Tibial nerve (tissue), 4 donors: ENCODE measurements at places on chromosomes 5 and 9. TPM values are rescaled to one million over a fixed set of nuclear protein-coding genes. Genes with fewer than 3 reads are reported as not detected.
A peak's percentile ranks its signal among the peaks of the same experiment; 100 is the strongest.

- no peak for DNase-seq
Measured at GRCh38 chr9:137294091-137294680, 7.9 kb downstream of the NRARP start.

GRCh38 chr9:120708526-120709224 is 5.6 kb downstream of the MEGF9 start:
- no peak for DNase-seq

- DNase-seq: no peak
Measured at GRCh38 chr9:14584571-14584970, 108.7 kb downstream of the ZDHHC21 start.

- DNase-seq: no peak
Measured at GRCh38 chr9:88969646-88970373, 21.5 kb upstream of the S1PR3 start.

DNA sequence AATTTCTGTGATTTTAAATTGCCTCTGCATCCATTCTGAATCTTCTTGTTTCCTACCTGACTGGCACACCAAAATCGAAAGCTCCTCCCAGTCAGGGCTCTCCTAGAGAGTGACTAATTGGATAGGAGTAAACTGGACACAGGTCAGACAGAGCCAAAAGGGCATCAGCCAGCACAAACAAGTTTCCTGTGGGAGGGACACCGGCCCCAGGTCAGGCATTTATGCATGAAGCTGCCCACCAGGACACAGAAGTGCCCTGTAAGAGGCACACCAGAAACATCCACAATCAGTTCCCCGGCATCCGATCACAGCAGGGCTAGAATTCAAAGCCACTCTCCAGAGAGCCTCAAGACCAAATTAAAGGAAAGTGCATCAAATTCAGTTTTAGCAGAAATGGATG is 78.4 kb downstream of the SFXN1 start:
- DNase-seq: no peak

DNA sequence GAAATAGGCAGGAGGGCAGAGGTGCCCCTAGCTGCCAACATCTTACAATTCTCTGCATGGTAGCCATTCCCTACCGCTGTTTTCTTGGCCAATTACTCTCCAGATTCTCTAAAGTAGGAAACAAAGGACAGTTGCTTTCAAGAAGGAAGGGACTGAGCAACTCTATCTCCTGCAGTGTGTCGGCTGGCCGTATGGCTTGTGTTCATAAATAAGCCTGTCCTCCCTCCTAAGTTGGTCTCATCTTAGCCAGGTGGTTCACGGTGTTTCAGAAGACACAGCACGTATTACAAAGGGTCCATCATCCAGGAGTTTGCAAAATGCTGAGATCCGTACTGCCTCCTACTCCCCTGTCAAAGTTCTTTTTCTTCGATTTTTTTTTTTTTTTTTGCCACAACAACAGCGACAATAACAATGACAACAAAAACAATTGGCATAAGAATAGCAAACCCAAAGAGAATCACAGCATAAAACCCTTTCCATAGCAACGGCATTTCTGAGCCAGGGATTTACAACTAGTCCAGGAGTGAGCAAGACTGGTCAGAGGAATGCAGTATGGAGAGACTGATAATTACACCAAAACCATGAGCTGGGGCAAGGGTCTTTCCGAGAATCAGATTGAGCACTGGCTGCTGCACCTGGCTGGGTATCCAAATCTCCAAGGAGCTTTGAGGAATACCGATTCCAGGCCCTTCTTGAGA is 212.8 kb downstream of the SLIT3 start:
- no peak for DNase-seq

GRCh38 chr5:170338933-170339779 is 41.6 kb upstream of the LCP2 start:
- no peak for DNase-seq

DNA sequence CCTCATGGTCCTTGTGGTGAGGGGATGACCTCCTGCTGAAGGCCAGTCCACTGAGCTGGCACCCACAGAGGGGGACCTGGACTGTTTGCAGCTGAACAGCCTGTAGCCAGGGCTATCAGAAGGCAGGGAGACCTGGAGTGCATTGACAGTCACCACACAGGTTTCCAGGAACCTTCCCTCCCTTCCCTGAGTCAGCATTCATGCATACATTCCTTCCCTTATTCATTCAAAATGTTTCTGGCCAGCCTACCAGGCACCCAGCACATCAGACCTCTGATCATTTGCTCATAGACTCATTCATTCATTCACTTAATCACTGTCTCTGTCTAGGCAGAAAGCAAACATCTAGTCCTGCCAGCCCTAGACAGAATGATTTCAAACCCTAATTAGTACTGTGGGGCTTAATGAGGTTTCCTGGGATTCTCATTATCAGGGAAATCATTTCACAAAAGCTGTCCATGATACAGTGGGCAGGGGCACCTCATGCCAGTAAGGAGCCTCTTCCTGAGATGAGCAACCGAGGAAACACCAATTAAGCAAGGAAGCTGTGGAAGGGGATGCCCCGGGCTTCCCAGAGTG is 110.1 kb upstream of the PPP1R26 start:
- no peak for DNase-seq

GRCh38 chr9:121782514-121783110 is 131.2 kb downstream of the DAB2IP start:
- no peak for DNase-seq

DNA sequence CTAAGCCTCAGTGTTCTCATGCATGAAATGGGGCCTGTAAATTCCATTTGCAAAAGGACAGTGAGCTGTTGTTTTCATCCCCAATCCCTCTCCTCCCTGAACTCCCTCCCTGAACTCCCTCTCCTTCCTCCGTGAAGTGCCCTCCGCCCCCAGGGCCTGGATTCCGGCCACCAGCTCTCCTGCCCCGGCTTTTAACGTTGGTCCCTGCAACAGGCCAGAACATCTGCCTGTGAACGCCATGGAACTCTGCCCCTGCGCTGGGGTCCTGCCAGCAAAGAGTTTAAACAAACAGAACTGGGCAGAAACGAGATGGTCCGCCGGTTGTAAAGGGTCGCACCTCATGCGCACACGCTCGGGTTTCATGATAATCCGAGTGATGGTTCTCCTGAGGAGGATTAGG is 62.4 kb downstream of the SMIM23 start:
- no peak for DNase-seq

DNA sequence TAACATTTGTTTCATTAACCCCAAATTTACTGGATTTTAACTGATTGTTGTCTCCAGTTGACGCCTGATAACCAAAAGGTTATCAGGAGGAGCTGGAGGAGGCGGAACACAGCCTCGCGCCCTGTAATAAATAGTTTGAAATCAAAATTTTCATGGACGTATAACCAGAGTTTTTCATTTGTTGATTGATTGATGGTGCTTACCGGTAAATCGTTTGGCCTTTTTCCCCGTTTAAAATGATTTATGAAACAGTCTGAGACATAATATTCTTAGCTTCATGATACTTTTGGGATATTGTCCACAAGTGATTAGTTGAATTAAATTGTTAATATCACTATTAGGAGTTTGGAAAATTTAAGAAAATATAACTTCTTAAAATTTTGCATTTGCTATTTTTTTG is 1.7 kb downstream of the FOCAD start:
- DNase-seq: no peak

- no peak for DNase-seq
Measured at GRCh38 chr9:2319421-2319820, 302.2 kb upstream of the VLDLR start.

DNA sequence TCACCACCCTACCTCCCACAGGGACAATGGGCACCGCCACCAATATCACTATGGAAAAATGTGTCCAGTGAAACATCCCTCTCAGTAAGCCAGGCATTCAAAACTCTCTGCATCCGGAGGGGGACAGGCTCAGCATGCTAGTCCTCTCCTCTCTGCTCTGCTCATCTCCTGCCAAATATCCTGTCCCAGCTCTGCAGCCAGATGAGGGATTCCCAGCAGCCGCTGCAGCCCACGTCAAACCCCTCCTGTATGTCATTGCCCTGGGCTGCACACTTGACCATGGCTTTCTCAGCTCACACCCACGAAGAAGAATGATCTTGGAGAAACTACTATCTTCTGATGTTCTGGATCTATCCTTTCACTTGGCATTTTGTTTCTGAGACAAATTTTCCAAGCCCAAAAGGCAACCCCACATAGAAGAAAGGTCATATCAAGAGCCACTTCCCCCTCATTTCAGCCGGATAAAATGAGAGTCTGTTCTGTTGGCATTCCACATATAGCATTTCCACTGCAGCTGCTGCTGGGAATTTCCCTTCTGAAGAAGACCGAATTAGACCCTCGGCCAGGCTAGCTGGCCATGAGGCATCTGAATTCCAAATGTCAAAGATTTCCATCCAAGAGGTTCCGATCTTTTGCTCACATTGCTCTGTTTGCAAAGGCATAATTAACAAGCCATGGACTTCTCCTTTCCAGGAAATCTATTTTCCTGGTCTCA is 338.0 kb downstream of the ACTL7B start:
- DNase-seq: no peak

GRCh38 chr5:38380537-38380936 is 122.2 kb downstream of the EGFLAM start:
- DNase-seq: no peak

DNA sequence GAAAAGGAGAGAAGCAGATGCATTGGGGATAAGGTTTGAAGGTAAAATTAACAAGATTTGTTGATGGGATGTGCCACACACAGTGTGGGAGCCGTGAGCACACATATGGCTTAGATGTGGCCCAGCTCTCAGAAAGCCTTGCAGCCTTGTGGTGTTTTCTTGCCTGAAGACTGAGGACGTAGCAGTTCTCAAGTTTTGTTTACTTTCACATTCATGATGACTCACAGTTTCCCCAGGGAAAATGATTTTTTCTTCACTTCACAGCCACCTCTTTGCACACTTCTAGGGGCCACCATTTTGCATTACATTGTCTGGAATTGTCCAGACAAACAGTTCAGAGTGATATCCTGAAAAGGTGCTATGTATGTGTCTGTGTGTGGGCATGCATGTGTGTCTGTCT is 126.2 kb downstream of the BASP1 start:
- no peak for DNase-seq

DNA sequence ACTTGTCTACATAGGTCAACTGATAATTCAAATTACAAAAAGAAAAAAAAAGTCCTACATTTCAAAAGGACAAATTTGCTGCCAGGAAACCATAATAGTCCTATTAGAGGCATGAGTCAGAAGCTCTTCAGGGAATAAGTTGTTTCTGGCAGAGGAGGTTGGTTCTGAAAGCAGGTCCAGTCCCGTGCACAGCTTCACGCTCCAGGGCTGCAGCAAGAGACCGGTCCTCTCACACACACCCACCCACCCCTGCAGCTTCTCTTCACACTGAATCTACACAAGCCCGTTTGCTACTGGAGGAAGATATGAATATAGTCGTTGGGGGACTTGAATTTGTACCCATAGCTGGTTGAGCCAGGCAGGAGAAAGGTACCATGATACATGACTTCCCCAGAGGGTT is 36.9 kb upstream of the SLC1A3 start:
- peak; percentile 40 for DNase-seq

GRCh38 chr5:180235846-180236245 is 26.8 kb upstream of the RASGEF1C start:
- DNase-seq: no peak

DNA sequence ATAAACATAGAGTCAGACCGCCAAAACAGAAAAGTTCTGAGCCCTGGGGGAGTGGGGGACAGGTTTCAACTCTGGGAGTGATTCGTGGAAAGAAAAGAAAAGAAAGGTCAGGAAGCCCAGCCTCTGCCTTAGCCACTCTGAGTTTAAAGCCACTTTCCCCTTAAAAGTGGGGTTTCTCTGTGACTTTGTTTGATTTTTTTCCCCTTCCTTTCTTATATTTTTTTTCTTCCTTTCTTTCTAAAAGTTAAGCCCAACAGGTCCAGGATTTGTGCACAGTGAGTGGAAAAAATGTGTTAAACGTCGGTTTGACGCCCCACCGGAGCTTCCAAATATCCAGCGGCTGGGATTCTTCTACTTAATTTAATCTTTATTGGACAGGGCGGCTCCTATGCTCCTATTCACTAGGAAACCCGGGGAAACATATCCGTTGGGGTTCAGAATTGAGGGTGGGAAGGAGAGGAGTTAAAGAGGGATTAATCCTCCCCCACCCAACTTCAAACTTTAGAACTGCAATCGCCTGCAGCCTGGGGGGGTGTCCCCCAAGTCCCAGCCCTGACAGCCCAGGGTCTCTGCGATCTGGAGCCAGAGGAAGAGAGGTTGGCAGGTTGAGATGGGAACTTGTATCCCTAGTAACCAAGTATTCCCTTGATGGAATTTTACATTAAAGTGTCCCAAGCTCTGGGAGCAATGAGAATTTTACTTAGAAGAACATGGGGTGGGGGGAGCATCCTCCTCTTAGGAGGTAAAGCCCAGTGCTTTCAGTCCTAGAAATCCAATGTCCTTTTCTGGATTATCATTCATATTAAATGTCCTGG is 6.3 kb downstream of the NR2F1-AS1 start:
- DNase-seq: no peak

GRCh38 chr5:152264645-152265254 is 140.3 kb downstream of the NMUR2 start:
- no peak for DNase-seq

DNA sequence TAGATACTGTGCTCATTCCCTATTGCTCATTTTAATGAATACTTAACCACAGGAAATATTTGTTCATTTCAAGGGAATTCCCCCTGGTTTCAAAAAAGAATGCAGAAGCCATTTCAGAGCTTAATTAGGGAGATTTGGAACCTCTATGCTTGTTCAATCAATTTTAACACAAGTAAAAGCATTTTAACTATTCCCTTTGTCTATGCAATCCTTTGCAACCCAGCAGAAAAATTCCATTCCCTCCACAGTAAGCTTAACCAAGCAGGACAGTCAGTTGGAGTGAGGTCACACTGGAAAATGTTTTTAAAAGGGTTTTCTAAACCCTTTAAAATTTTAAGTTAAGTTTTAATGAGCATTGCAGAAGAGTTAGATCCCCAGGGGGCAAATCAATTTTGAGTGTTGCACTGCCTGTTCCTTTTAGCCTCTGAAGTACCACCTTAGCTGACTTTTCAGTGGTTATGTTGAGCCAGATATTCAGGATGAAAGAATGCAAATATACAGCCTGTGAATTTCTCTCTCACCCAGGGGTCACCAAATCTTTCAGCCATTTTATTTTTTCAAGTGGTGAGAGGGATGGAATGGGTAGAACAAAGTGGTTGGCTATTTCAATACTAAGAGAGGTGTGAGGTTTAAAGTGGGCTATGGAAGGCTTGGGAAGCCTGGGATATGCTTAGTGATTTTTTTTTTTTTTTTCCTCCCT is 356.2 kb upstream of the NUDT12 start:
- no peak for DNase-seq

GRCh38 chr5:55557123-55557522 is 22.4 kb upstream of the PLPP1 start:
- DNase-seq: no peak

ZNF622 gene
- 24.7 TPM for total RNA-seq

SEMA4D gene
- 27.3 TPM for total RNA-seq

SARDH gene
- 16.4 TPM for total RNA-seq

SPDL1 gene
- total RNA-seq: 10.7 TPM

CXCL14 gene
- total RNA-seq: 135 TPM

PCDHB5 gene
- total RNA-seq: 12.0 TPM

RALGDS gene
- 48.0 TPM for total RNA-seq

RETREG1 gene
- total RNA-seq: 57.5 TPM

ACER2 gene
- 10.4 TPM for total RNA-seq

ADAMTS16 gene
- 2.4 TPM for total RNA-seq

SLC36A2 gene
- total RNA-seq: 7.5 TPM

TTC23L gene
- total RNA-seq: 2.2 TPM

HNRNPK gene
- 345 TPM for total RNA-seq
